ENCODE measurements at places on chromosomes 12 and 14.

DNA sequence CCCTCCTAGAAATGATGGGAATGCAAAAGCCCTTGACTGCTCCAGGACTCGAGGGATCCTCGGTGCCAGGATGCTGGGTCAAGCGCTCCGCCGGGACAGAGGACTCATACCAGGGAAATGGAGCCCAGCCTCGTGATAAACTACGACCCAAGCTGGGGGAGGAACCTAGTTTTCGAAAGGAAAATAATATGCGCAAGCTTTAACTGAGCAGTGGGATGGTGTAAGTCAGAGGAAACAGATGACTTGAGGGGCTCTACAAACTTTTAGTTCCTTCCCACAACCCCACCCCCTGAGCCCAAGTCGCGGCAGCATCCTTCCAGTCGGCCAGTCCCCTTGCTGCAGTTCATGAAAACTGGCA, 654 bp upstream of the SUPT16H start:
- DNase-seq = peak; percentile 14

GRCh38 chr12:50201987-50202521, 34.9 kb upstream of the CERS5 start:
- no peak for DNase-seq

DNA sequence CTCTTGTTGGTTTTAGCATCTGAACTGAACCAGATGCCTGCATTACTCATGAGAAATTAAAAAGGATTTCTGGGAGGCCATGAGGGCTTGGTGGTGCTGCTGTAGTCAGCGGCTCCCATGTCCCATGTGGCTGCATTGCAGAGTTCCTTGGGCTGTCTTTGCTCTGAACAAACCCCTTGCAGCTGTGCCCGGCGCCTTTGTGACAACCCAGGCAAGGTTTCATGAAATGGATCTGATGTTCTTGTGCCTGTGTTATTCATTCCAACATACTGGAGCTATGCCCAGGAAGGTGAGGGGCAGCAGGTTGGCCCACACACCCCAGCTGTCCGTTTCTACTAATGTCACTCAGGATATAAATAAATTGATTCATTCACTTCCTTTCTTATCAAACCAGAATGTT, 40.8 kb downstream of the TGFB3 start:
- DNase-seq = no peak

DNA sequence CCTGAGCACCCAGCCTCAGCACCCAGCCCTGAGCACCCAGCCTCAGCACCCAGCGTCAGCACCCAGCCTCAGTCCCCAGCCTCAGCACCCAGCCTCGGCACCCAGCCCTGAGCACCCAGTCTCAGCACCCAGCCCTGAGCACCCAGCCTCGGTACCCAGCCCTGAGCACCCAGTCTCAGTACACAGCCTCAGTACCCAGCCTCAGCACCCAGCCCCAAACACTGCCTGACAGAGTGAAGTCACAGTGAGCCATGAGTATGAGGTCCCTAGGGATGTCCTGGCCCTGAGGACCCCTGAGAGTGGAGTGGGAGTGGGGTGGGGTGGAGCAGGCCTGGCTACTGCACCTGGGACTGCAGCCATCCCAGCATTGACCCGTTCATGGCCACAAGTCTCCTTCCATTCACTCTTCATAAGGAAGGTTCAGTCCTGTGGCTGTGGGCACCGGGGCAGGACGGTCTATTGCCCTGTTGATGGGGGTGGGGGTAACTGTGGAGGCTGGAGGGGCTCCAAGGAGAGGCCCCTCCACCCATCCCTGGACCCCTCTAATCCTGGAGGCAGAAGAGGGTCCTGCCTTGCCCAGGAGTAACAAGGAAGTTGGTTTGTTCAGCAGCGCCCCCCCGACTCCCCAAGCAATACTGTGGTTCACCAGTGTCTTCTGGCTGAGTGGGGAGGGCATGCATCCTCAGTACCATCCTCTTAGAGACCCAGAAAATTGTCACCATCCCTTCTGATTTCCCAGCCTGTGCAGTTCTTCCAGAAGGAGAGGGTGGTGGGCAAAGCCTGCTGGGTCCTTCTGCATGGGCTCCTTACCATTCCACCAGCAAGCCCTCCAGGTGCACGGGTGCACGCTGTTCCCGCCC, 140.5 kb downstream of the ADGRD1 start:
- DNase-seq = no peak

DNA sequence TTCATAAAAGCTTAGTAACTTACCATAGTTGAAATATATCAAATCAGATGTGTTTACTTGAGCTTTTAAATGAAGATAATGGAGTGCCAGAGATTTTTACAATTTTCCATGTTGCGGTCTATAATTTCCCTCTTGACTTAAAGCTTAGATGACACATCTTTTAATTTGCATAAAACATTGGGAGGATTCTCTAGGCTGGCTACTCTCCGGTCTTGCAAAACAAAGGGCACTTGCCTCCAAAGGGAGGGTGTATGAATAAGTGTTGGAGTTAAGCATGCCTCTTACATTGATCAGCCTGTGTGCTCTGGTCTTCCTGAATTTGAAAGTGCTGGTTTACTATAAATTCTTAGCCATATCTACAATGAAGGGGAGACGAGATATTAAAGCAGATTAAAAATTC, 336.4 kb upstream of the NAV3 start:
- no peak for DNase-seq

GRCh38 chr12:89059721-89060541, 292.4 kb downstream of the DUSP6 start:
- no peak for DNase-seq

DNA sequence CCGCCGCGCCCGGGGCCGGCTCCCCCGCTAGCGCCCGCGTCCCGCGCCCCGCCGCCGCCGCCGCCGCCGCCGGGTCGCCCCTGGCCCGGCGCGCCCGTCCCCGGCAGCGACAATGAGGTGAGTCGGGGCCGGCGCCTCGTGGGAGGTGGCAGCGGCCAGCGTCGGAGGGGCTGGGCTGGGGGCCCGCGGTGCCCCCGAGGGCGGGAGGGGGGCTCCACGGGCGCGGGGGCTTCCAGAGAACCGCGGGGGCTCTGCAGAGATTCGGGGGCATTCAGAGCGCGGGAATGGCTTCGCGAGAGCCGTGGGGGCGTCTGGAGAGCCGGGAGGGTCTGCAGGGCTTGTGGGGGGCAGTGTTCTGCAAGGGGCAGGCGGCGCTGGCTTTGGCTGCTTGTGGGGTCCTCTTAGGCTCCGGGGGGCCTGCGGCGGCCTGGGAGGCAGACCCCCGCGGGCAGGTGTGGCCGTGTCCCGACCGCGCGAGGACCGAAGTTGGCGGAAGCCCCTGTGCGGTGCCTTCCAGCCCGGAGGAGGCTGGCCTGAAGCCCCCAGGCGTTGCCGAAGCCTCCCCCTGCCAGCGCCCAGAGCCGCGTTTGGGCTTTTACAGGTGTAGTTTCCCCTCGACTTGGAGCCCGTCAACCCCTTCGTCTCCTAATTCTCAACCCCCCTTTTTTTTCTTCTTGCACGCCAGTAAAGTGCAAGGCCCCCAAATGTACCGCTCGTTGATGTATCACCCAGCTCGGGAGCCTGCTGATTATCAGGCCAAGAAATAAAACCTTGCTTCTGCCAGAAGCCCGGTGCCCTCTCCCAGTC, 93.1 kb upstream of the EVL start:
- DNase-seq = no peak

- no peak for DNase-seq
Observed at GRCh38 chr12:128852026-128852698, 1.1 kb upstream of the GLT1D1 start.

- no peak for DNase-seq
Observed at GRCh38 chr12:110371408-110372055, 32.0 kb downstream of the ANAPC7 start.

DNA sequence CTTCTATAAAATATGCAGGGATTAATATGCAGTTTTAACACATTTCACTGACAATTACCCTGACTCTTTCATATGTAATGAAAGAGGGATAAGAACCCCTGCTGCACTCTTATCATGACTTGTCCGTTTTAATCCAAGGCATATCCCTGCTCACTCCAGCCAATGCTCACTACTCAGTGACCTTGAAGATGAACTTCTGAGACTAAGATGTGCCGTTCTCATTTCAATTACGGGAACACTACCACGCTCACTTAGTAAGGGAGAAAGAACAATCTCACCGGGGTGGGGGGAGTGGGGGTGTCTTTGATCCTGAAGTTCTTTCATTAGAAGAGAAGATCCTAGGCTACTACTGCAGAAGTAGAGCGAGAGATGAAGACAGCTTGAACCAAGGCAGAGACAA, 50.5 kb downstream of the PKP2 start:
- DNase-seq = no peak

GRCh38 chr12:108400481-108400880, 61.4 kb upstream of the CMKLR1 start:
- DNase-seq = no peak

GRCh38 chr12:67517181-67517887, 131.2 kb upstream of the DYRK2 start:
- no peak for DNase-seq

GRCh38 chr14:36659010-36659821, 2.4 kb upstream of the PAX9 start:
- no peak for DNase-seq

GRCh38 chr12:126741536-126742240, 1525.3 kb upstream of the TMEM132C start:
- no peak for DNase-seq

DNA sequence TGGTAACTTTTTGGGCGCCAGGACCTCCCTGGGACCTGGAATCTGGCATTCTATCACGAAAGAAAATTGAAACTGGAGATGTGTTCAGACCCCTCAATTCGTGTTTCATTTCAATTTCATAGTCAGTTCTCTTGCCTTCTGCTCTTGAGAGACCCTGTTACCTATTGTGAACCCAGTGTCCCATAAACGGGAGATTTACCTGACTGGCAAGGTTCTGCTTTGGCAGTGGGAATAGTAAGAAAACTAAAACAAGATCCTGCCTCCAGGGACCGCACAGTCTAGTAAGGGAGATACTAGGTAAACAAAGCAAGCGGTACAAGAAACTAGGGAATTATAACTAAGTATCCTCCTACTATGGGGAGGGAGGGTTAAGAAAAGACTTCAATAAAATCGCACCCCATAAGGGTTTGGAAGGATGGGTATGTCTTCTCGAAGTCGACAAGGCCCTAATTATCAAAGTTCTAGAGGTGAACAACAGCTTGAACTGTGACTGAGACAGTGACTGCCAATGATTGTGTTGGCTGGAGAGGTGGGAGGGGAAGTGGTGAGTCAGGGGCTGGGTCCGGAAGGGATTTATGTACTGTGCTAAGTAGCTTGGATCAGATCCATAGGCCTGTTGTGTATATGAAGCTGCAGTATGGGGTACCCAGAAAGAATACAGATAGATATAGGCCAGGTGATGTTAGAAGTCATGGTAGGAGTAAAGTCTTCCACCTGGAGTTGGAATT, 754 bp downstream of the ACSS3 start:
- DNase-seq = no peak

DNA sequence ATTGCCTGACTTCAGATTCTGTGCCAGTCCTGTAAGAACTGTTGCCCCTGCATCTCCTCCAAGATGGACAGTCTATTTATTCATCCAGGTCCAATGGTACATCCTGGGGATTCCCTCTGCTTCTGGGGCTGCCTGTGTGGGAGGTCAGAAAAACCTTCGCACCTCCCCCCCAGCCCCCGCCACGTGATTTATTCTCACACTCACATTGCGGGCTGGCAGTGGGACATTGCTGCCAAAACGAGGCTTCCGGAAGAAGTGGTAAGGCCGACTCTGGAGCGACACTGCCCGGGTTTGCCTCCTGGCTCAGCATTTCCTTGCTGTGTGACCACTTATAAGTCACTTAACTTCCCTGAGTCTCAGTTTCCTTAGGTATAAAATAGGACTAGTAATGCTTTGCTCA, 5.9 kb upstream of the RTL1 start:
- DNase-seq = no peak

DNA sequence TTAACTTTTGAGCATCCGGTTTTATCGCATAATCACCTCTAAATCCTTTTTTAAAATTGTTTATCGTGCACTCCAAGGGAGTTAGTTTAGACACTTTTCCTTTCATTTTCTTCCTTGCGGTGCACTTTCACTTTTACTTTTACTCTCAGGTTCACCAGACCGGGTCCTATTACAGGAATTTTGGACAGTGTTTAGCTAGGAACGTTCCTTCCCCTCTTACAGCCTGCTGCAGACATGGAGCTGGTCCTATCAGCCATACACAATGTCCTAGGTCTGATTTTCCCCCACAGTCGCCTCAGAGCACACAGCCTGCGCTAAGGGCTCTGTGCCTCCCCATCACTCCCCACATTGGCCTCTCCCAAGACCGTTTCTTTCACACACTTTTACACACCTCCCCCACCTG, 103.9 kb downstream of the ALG10 start:
- DNase-seq = no peak

DNA sequence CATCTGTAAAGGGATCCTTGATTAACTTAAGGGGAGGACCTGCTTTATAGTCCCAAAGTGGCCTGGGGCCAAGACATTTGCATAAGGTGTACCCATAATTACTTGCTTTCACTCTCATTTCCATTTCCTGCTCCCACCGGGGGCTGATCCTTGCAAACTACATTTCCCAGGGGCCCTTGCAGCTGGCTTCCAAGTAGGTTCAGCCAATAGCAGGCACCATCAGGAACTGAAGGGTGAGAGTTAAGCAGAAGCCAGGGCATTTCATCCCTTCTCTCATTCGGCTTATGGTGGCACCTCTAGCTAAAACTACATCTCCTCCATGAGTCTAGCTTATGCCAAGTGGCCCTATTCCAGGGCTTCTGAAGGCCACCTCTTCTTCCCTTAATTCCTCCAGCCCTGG, 88.8 kb downstream of the CCDC60 start:
- DNase-seq = no peak

- no peak for DNase-seq
Observed at GRCh38 chr12:25130741-25131188, 64.2 kb downstream of the DNAI7 start.

DNA sequence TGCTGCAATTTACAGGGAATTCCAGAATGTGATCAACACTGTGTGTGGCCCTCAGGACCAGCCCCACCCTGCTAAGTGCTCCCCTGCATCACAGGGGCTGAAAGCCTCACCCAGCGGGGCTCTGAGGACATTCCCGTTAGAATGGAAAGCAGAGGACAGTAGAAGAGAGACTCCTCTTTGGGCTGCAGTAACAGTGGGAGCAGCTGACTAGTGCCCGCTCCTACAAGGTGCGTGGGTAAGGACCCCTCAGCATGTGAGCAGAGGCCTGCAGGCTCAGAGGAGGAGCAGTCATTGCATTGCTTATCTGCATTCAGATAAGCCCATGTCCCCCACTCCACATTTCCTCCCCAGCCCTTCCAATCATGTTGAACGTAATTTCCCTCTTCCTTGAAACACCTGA, 120.1 kb downstream of the ITPR2 start:
- no peak for DNase-seq

DNA sequence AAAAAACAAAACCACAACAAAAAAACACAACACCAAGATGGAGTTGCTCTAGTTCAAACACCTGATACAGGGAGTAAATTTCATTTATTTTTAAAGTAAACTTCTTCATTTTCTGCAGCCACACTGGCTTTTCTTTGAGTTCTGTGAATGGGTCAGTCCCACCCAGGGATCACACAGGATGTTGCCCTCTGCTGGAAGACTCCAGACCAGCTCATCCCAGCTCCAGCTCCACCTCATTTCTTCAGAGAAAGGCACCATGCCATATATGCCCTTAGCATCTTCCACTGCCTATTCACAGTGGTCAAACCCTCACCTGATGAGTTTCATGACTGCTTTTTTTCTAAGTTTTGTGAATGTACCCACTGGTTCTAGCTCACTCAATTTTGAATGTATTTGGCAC, 8.0 kb downstream of the GLIPR1 start:
- no peak for DNase-seq

- DNase-seq = no peak
Observed at GRCh38 chr12:124391340-124392261, 96.7 kb downstream of the RFLNA start.

Data from activated gamma-delta T cell (primary cell).